Stimulated activated CD8-positive, alpha-beta memory T cell treated with anti-CD3 and anti-CD28 coated beads, Interleukin-4, amount 100 ng/mL, for 4 hours (primary cell): ENCODE measurements at places on chromosomes 4 and X.

GRCh38 chr4:81093720-81094401 is 63.4 kb downstream of the BMP3 start:
- DNase-seq = no peak

DNA sequence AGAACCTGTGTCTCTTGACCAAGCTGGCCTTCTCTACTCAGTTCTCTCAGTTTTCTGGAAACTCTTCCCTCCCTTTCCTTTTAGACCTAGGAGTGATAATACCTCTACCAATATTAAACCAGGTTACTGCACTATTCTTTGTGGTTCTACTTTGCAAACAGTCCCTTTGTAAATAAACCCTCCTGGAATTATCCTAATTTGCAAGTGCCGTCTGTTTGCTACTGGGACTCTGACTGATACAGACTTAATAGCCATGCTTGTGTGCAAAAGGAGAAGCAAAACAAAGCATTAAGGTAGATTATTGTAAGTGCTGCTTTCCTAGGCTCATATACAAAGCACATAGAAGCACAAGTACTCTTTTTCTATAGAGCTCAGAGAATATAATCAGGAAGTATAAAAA is 507.0 kb downstream of the INPP4B start:
- no peak for DNase-seq

GRCh38 chr4:148735432-148736155 is 293.4 kb upstream of the NR3C2 start:
- no peak for DNase-seq

- no peak for DNase-seq
These were observed 37.6 kb downstream of the AMOT start for GRCh38 chrX:112803060-112803459.

GRCh38 chr4:187961171-187961570 is 34.4 kb upstream of the ZFP42 start:
- DNase-seq = no peak

DNA sequence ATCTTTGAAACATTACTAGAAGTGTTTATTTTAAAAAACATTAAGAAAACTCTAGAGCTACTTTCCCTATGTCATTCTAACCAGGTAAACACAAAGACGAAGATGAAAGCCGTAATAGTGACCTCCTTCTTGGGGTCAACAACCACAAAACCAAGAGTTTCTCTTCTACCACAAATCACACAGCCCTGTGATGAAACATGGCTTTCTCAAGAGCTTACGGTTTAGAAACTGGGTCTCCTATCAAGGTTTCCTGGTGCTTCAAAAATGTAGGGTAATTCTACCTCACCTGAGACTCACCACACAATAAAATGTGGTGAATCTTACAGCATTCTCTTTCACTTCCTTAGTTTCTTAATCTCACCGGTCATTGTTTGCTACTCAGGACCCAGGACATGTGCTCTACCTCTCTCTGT is 50.9 kb downstream of the CORIN start:
- no peak for DNase-seq

- no peak for DNase-seq
These were observed 161.0 kb upstream of the FGF13 start for GRCh38 chrX:138872537-138872936.

GRCh38 chr4:144295286-144295995 is 154.9 kb upstream of the GYPA start:
- no peak for DNase-seq

DNA sequence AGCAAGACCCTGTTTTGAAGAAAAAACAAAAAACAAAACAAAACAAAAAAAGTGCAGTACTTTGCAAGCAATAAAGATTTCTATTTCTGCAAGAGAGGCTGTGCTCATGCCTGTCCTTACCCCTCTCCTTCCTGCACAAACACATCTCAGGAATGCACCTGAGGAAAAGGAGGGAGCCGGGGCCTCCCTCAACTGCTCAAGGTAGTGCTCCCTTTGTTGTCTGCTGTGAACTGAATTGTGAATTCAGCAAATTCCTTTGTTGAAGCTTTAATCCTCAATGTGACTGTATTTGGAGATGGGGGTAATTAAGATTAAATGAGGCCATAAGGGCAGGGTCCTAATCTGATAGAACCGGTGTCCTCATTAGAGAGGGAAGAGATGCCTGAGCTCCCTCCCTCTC is 13.9 kb downstream of the FTSJ1 start:
- DNase-seq = no peak
